HS-27A (cell line): ENCODE measurements at places on chromosomes 1 and 21.

DNA sequence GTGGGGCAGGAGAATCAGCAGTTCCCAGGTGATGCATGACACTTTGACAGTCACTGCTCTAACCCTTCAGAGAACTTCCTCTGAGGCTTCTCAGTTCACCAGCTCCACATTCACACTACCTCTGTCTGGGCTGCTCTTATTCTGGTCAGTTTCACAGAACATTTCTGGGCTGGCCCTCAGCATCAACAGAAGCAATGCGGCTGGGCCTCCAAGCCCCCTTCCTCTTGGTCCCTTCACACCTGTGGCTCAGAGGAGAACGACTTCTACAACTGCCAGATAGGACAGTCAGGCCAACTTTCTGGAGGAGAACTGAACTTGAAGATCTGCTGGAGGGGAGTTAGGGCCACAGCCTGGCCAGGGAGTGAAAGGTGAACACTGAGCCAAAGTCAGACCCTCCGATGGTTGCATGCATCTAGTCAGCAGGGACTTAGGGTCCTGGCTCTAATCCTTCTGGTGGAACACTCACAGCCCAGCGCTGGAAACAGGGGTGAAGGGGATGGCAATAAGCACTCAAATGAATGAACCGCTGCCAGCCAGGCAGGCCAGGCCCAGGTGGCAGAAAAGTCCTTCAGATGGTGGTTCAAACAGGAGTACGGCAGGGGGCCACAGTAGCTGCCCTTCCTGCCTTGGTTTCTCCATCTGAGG lies 274.1 kb downstream of the FOXD2 start:
- DNase-seq, result no peak

DNA sequence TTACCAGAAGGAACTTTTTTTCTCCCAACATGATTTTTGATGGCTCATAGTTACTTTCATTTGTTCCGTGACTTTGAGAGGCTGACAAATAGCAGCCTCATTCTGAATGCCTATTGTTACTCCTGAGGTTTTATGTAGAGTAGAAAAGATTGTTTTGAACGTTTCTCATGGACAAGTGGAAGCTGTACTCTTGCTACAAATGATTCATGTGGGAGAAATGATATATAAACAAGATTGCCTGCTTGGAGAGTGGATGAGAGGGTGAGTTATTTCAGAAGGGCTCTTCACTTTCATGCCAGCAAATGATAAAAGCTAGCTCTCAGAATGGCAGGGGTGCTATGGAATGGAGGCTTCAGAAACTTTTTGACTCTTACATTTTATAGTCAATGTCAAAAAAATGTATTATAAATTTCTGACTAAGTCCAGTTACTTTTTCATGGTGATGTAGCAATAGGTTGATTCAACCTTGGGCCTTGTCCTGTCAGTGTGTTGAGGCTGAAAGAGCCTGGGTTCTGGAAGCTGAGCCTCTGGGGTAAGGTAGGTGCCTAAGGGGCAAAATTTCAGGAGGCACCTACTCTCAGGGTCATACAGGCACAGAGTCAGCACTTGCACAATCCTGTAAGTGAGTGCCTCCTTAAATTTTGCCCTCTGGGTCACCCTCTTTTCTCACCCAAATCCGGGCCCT lies 19.4 kb downstream of the JUN start:
- DNase-seq, result no peak

DNA sequence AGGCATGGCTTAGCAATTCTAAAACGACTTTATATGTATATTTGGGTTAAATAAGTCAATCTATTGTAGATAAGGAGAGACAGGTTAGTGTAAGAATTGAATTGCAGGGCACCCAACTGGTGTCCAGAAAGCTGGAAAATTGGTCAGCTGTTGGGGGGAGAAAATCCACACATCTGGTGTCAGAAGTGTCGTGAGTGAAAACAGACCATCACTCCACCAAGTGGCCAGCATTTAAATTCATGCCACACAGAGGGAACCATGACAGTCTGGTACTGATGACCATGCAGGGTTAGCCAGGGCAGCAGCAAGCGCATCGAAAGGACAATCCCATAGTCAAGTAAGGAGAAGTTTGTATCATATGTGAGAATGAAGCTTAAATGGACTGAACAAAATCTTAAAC lies 11.7 kb downstream of the LAX1 start:
- no peak for DNase-seq

- no peak for DNase-seq
Observed at GRCh38 chr1:41894808-41895483, 23.8 kb downstream of the HIVEP3 start.

GRCh38 chr1:243394066-243394465 lies 138.2 kb downstream of the SDCCAG8 start:
- DNase-seq, result no peak

DNA sequence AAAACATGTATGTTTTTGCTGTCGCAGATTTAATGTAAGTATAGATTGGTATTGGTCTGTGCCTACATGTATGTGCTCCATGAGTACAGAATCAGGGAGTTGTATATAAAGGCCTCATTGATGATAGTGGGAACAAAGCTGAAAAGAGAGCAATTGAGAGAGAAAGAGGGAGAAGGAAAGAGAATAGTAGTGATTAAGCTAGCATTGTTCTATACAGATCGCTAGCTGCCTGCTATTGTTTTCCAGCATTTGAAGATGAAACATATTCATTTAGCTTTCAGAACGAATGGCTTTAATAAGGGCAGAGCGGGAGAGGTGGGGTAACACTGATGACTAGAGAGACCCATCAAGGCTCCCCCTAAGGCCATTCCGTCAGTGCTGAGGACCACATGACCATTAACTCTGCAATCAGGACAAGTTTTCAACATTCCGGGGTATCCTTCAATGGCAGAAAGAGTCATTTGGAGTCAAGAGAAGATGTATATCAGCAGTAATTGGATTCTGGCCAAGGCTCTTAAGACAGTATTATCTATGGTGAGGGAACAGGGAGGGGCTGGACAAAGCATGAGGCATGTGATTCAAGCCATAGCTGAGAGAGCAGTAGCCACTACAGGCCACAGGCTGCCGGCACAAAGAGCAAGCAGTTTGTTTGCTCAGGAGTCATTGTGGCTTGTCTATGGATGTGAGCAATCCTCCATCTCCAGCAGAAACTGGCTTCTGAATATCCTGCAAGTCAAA lies 176.5 kb downstream of the PBX1 start:
- DNase-seq, result no peak

DNA sequence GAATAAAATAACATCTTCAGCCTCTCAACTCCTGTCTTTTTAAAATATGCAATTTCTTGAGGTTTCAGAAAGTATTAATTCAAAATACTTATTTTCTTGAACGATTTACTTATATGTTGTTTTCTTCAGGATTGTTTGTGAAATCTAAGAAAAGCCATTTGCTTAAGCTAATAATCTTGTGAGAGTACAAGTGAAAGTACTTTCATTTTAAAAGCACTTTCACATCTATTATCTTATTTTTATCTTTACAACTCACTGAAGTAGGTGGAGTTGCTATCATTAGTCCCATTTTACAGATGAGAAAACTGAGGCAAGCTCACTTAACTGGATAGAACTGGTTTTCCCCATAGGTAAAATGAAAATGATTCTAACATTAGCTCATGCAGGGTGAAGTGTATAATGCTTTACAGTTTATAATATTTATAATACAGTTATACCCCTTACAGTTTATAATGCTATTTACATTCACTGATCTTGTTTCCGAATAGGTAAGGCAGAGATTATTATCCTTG lies 4.7 kb upstream of the PLPP3 start:
- DNase-seq, result no peak

DNA sequence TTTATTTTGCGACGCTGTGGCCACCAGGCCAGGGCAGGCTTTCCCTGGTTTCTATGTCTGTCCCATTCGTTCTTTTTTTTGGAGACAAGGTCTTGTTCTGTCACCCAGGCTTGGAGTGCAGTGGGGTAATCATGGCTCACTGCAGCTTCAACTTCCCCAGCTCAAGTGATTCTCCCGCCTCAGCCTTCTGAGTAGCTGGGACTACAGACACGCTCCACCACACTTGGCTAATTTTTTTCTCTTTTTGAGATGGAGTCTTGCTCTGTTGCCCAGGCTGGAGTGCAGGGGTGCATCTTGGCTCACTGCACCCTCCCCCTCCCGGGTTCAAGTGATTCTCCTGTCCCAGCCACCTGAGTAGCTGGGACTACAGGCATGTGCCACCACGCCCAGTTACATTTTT lies 43.4 kb upstream of the WNT4 start:
- no peak for DNase-seq

GRCh38 chr1:198627436-198628066 lies 11.3 kb upstream of the PTPRC start:
- DNase-seq, result no peak

GRCh38 chr21:33258475-33258874 lies 7.7 kb upstream of the IL10RB start:
- no peak for DNase-seq

DNA sequence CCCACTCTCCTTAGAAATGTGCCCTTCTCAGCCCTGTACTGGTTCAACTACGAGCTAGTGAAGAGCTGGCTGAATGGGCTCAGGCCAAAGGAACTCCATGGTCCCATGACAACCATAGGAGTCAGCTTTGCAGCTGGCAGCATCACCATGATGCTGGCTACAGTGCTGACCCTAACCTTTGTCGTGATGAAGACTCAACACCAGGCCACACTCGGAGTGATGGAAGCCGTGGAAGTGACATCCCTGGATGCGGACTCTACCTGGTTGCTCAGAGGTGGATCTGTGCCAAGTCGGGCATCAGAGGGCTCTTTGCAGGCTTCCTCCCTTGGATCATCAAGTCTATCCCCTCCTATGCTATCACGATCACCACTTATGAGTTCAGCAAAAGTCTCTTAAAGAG lies 11.6 kb downstream of the KDM5B start:
- DNase-seq, result no peak

DNA sequence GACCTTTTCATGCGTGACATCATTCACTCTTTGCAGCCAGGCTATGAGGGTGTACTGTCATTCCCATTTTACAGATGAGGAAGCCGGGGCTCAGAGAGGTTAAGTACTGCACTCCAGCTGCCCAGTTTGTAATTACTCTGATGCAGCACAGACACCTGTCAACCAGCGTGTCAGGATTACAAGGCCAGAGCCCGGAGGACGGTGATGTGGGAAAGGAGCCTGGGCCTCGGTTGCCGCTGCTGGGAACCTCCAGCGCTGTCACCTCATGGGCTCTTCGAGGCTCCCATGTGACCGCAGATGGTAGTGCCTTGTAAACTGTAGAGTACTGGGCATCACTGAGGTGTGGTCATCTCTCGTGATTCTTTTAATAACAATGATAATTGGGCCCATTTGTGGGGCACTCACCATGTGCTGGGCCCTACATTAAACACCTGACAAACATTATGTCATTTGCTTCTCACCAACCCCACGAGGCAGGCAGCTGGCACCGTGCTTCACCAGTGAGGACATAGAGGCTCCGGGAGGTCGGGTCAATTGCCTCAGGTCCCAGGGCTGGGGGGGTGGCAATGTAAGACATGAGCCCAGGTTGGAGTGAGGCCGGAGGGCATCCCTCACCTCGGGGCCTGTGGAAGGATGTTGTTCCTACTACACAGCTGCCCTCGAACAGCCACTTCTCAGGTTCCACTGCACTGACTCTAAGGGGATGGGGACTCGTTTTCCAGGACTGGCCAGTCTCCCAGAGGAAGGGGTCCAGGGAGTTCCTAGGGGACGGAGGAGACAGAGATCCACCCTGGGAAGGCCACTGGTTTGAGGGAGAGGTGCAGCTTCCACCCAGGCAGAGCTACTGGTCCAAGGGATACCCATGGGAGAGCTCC lies 42.8 kb upstream of the PADI1 start:
- DNase-seq, result no peak

DNA sequence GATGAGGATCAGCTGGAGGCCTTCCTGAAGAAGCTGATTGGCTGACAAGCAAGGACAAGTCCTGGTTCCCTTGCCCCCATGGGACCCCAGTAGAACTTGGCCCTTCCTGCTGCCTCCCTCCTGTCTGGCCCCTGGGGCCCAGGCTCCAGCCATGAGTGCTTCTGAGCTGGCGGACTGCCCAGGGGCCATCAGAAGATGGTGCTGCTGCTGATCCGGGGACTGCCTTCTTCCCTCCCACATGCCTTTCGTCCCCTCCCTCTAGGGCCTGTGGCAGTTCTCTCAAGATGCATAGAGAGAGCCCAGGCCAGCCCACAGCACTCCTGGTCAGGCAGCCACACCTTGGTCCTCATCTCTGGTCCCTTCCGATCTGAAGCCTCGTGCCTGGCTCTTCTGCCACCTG lies 57.9 kb upstream of the PRKACB start:
- no peak for DNase-seq

DNA sequence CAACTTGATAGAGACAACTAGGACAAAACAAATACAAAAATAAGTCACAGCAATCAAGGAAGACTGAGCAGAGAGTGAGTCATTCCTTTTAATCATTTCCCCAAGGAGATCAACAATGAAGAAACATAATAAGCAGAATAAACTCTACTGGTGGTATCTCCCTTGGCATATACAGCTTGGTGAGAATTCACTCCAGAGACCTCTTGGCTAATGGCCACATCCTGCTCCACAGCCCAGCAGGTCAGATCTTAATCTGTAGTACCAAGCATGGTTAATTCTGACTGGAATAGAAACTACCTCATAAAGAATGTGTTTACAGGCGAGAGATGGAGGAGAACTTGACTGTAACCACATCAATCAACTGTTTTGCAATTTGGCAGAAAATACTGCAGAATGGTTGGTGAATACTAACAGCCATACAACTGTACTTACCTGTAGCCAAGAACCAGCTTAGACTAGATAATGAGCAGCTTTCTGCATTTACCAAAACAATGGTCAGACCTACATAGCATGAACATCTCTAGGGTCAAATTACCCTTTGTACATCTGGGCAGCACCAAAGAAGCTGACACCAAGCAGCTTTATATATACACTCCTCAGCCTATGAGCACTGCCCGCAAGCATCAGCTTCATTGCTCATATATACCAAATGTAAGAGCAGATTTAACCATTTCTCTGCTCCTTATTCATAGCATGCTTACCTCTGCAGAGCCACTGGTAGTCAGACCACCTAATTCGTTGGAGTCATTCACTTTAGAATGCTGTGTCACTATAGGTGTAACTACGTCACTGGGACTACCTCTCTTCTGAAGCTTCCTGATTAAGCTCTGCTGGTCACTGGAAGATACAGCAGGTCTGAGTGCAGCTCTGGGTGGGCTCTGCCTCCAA lies 51.0 kb downstream of the KIAA0319L start:
- peak; percentile 17 for DNase-seq

- no peak for DNase-seq
Observed at GRCh38 chr1:161176468-161177111, 717 bp downstream of the B4GALT3 start.

- DNase-seq, result no peak
Observed at GRCh38 chr1:201554190-201554600, 15.3 kb downstream of the NAV1 start.

- DNase-seq, result no peak
Observed at GRCh38 chr1:58358346-58358745, 188.2 kb downstream of the OMA1 start.

GRCh38 chr1:157878059-157878458 lies 36.5 kb upstream of the CD5L start:
- DNase-seq, result no peak

GRCh38 chr1:17405898-17406759 lies 33.3 kb downstream of the RCC2 start:
- peak; percentile 24 for DNase-seq

GRCh38 chr1:174036204-174036603 lies 14.0 kb upstream of the RC3H1 start:
- DNase-seq, result no peak
